GM19239 (cell line): ENCODE measurements at places on chromosomes 4 and X.

GRCh38 chrX:43682726-43683125, 26.6 kb downstream of the MAOA start:
- no peak for DNase-seq

DNA sequence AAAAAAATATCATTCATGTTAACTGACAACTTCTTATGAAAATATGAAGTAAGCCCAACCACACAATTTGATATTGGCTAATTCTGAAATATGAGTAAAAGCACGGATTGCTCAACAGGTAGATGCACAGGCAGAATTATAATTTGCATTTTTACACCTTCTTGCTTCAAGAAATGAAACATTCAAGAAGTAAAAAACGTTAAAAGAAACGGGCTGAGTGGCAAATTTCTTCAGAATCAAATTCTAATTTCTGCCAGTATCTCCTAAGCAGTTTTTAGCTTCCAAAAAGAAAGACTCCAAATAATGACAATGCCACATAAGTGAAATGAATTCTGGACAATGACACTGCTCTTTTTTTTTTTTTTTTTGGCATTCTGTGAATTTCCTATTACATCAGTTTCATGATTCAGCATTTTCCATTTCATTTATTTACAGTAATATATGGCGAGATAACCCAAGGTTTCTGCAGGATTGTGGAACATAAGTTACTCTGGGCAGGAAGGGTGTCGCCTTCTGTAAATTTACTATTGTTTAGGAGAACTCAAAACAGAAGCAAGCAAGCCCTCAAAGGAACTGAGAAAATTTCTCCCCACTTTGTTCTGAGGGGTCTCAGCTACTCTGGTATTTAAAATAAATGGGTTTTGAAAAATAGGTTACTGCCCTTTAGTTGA, 1.4 kb downstream of the SEL1L3 start:
- DNase-seq, result no peak

DNA sequence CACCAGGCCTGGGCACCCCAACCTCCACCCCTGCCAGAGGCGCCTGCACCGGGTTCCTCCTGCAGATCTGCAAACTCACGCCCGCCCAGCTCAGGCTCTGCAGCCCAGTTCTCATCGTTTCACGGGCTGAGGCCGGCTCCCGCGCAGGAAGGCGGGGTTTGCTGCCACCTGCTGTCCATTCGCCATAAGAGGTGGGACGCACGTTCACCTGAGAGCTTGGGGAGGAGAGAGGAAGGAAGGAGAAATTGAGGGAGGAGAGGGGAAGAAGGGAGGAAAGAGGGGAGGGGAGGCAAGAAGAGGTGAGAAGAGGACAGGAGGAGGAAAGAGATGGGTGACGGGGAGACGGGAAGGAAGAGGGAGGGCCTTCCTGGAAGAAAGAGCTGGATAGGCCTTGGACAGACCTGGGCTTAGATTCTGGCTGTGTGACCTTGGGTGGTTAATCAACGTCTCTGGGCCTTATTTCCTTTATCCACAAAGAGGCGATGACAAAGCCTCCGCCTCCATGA, 114.5 kb downstream of the ADRA2C start:
- peak; percentile 72 for DNase-seq

DNA sequence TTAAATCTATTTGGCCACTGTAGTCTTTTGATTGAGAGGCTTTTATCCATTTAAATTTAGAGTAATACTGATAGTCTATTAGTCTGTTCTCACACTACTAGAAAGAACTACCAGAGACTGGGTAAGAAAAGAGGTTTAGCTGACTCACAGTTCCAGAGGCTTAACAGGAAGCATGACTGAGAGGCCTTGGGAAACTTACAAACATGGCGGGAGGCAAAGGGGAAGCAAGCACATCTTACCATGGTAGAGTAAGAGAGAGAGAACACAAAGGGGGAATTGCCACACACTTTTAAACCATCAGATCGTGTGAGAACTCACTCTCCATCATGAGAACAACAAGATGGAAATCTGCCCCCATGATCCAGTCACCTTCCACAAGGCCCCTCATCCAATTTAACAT, 410.9 kb downstream of the PDGFC start:
- DNase-seq, result no peak

DNA sequence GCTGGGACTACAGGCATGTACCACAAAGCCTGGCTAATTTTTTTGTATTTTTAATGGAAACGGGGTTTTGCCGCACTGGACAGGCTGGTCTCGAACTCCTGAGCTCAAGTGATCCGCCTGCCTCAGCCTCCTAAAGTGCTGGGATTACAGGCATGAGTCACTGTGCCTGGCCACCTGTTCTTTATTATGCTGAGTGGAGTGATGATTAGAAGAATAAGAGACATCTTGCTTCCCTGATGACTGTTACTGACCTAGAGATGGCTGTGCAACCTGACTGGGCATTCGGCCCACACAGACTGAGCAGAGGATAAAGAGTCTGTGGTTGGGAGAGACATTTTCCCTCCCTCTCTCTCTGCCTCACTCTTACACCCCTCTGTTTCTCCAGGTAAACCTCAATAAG, 56.7 kb downstream of the SPINK2 start:
- DNase-seq, result no peak

DNA sequence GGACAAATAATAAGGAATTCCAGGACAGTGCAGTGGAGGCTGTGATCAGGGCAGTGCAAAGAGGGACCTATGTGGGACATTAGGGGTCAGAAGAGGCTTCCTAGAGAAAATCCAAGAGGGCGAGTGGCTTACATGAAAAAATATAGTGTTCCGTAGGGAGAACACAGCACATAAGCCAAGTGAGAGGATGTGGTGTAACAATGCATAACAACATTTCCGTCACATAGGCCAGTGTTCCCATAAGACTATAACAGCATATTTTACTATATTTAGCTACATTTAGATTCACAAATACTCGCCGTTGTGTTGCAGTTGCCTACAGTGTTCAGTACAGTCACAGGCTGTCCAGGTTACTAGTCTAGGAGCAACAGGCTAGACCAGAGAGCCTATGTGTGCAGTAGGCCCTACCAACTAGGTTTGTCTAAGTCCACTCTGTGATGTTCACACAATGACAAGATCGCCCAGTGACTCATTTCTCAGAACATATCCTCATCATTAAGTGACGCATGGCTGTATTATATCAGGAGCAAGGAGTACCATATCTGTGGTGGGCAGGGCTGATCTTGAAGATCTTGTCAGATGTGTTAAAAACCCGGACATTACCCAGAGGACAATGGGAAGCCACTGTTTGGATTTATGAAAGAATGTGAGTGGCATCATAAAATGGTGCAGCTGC, 74.0 kb upstream of the TBL1X start:
- DNase-seq, result no peak

DNA sequence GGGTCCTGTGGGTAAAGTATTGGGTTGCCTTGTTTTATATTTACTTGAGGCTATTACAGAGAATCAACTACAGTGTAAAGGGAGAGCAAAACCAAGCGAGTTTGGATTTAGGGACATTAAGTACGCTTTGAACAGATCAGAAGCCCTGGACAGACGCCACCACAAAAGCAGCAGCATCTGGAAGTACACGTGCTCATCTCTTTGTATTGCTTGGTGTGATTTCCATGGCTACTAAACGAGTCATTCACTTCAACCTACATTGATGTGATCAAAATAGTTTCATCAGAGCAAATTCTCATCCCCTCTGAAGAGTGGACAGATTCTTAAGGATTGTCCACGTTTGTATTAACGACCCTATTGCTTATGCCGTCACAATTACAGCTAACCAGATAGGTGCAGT, 85.1 kb downstream of the SORBS2 start:
- no peak for DNase-seq

- DNase-seq, result peak; percentile 44
Measured at GRCh38 chr4:77433418-77433733, 172.2 kb upstream of the CXCL13 start.

DNA sequence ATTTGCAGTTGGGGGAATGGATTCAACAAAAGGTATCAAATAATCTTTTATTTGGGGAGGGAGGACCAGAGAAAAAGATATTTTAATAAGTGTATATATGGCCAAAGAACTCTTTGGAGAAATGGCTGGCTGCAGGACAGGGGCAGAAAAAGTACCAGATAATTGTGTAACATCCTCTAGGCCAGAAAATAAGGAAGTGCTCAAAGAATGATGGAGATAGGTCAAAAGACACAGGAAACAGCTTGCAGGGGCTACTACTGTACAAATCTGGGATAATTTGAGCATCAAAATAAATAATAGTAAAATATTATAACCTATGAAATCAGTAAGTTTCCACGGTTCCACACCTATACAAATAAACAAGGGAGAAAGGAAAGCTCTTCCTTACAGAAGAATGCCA, 34.8 kb downstream of the KLHL5 start:
- DNase-seq, result no peak

- DNase-seq, result no peak
Measured at GRCh38 chr4:38695809-38696208, 31.8 kb downstream of the KLF3 start.

DNA sequence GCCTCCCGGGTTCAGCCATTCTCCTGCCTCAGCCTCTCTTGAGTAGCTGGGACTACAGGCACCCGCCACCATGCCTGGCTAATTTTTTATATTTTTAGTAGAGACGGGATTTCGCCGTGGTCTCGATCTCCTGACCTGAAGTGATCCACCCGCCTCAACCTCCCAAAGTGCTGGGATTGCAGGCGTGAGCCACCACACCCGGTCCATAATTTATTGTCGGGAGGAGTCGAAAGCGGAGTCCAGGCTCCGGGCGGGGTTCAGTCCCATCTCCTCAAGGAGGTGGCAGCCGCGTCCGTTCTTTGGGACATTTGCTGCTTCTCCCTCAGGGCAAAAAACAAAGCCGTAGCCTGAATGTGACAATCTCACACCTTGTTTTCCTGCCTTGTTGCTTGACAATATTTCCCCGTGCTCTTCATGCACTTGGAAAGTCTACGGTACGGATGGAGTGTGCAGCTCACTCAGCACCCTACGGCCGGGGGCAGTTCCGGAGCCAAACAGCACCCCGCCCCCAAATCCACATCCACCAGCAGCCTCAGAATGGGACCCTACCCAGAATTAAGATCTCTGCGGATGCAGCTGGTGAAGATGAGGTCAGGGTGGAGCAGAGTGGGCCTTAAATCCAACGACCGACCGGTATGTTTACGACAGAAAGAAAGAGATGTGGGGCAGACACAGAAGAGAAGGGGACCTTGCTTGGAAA, 9.6 kb downstream of the GTPBP6 start:
- no peak for DNase-seq

GRCh38 chrX:41481264-41482109, 34.3 kb downstream of the NYX start:
- DNase-seq, result peak; percentile 23

DNA sequence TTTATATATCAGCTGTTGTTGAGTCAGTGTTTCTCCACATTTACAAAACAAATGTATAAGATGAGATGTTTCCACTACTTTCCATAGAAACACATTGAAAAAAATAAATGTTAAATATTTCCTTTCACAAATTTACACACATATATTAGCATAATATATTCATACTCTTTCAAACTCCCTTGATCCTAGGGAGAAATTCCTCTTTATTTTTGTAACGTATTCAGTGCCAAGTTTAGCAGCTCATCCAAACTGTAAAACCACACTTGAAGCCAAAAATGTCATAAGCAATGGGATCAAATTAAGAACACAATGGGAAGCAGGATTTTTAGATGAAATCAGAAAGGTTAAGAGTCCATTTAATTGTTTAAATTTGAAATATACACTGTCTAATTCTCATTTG, 381.1 kb upstream of the MAD2L1 start:
- no peak for DNase-seq
